Osteoblast (primary cell): ENCODE measurements at places on chromosomes 1 and 21.

DNA sequence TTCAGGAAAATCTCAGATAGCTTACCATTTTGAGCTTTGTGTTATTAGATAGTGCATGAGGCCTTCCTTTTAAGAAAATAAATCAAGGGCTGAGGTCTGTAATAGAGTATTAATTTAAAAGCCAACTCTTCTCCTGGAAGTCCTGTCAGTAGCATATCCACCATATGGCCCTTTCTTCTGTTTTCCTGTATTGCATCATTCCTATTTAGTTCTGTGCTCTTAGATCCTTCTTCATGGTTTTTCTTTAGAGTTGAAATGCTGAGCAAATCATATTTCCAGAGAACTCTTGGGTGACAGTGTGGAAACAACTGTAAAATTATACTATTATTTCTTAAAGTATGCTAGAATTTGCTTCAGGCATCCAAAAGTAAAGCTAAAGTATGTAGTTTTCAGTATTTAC is 91.7 kb downstream of the TTC3 start:
- peaks cover 80% of the 10 kb centered on the region for H3K36me3 ChIP-seq
- no peak overlapping the region for H3K4me3 ChIP-seq
- no peak overlapping the region for H3K27ac ChIP-seq
- H3K27me3 ChIP-seq: no peaks in the 10 kb centered on the region

- no peaks in the 10 kb centered on the region for H3K36me3 ChIP-seq
- no peak overlapping the region for H3K27ac ChIP-seq
- DNase-seq: peak; percentile 14
- H3K4me3 ChIP-seq: no peak overlapping the region
- H3K27me3 ChIP-seq: no peaks in the 10 kb centered on the region
Observed at GRCh38 chr1:31208361-31208945, 31.2 kb downstream of the NKAIN1 start.

GRCh38 chr1:198655459-198656121 is 16.8 kb downstream of the PTPRC start:
- DNase-seq: no peak
- H3K4me3 ChIP-seq: no peak overlapping the region
- H3K36me3 ChIP-seq: no peaks in the 10 kb centered on the region
- H3K27me3 ChIP-seq: no peaks in the 10 kb centered on the region

- H3K4me1 ChIP-seq: peaks cover 35% of the 10 kb centered on the region
- DNase-seq: no peak
- H3K4me3 ChIP-seq: no peak overlapping the region
- H3K27ac ChIP-seq: peak overlapping the region; percentile 50
- H3K27me3 ChIP-seq: no peaks in the 10 kb centered on the region
Observed at GRCh38 chr1:158038793-158039192, 45.3 kb downstream of the KIRREL1 start.

DNA sequence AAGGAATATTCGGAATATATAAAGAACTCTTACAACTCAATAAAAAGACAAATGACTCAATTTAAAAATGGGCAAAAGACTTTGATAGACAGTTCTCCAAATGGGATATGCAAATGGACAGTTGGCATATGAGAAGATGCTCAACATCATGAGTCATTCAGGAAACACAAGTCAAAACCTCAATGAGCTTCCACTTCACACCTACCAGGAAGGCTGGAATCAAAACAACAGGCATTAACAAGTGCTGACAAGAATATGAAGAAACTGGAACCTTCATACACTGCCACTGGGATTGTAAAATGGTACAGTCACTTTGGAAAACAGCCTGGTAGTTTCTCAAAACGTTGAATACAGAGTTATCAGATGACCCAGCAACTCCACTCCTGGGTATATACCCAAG is 17.2 kb downstream of the PGBD5 start:
- no peaks in the 10 kb centered on the region for H3K36me3 ChIP-seq
- H3K4me1 ChIP-seq: no peaks in the 10 kb centered on the region
- no peaks in the 10 kb centered on the region for H3K27me3 ChIP-seq
- H3K4me3 ChIP-seq: no peak overlapping the region
- DNase-seq: no peak

DNA sequence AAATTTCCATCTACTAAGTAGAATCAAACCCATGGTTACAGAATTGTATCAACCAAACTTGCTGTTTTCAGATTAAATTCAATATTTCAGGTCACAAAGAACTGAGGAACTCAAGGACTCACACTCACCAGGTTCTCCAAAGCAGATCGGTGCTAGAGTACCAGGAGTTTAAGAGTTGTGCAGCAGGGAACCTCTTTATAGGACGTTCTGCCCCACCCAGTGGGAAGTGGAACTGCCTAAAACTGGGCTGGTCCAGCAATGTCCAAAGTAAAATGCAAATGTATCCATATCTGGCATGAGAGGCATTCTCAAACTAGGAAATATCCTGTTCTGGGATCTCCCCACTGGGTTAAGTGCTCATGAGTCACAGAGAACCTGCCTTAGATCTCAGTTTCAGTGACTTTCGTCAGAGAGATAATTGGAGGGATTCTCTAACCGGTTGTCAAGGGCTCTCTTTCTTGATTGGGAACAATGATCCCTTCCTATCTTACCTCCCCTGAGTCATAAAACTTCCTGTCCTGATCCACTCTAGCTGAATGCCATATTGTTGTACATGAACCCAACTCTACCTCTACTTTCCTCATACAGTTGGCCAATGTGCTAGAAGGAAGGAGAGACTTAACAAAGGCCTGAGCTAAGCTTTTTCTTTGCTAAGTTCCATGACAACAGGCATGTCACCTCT is at the start of gene SPRR2D:
Gene SPRR2D (minus strand): TSS at position 171 of the 682 bp plus-strand sequence. CDS start 774 bp downstream, outside the sequence.
- no peaks in the 10 kb centered on the region for H3K4me1 ChIP-seq
- DNase-seq: peak; percentile 4
- H3K4me3 ChIP-seq: no peak within 1 kb of the TSS
- no peak within 1 kb of the TSS for H3K27ac ChIP-seq

DNA sequence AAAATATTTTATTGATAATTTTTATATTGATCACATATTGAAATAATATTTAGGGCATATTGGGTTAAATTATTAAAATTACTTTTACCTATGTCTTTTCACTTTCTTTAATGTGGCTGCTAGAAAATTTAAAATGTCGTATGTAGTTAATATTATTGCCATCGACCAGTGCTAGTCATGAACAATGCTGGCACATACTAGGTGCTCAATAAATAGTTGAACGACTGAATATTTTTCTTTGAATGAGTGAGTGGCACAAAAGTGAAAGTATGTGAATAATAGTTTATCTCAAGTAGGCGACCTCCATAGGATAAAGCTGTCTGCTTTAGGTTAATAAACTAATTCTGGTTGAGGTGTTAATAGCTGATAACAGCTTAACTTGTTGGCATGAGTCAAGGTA is 150.8 kb upstream of the FGGY start:
- H3K4me1 ChIP-seq: peaks cover 53% of the 10 kb centered on the region
- H3K27me3 ChIP-seq: no peaks in the 10 kb centered on the region
- H3K36me3 ChIP-seq: no peaks in the 10 kb centered on the region
- H3K4me3 ChIP-seq: peak overlapping the region; percentile 74
- peak; percentile 50 for DNase-seq

GRCh38 chr21:41098076-41098475 is 69.9 kb upstream of the BACE2 start:
- no peak overlapping the region for H3K27ac ChIP-seq
- H3K4me3 ChIP-seq: no peak overlapping the region
- no peaks in the 10 kb centered on the region for H3K27me3 ChIP-seq
- no peaks in the 10 kb centered on the region for H3K4me1 ChIP-seq
- no peak for DNase-seq
- H3K36me3 ChIP-seq: no peaks in the 10 kb centered on the region

GRCh38 chr1:91879733-91880132 is 6.2 kb downstream of the TGFBR3 start:
- H3K27me3 ChIP-seq: no peaks in the 10 kb centered on the region
- no peak overlapping the region for H3K27ac ChIP-seq
- peak; percentile 25 for DNase-seq
- no peaks in the 10 kb centered on the region for H3K36me3 ChIP-seq
- peaks cover 22% of the 10 kb centered on the region for H3K4me1 ChIP-seq
- H3K4me3 ChIP-seq: no peak overlapping the region

DNA sequence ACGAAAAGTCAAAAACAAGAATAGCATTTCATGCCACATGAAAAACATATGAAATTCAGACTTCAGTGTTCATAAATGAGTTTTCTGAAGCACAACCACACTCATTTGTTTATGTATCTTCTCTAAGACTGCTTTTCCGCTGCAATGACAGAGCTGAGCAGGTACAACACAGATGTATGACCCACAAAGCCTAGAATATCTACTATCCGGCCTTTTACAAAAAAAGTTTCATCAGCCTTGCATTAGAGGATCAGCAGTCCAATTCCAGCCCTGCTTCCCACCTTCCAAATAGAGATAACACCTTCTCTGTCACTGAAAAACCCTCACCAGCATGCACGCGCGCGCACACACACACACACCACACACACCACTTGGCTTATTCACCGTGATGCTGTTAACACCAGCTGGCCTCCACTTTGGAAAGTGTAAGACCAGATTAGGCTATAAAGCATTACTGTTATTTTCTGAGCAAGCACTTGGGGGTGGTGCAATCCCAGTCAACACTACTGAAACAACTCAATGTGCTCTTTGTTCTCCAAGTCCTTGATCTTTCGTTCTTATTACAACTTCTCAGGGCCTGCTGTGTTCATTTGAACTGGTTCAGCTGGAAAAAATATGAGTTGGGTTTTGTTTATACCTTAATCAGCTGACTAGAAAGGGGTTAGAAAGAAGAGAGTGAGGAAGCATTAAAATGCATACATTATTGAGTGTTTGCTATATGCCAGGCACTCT is 90.0 kb downstream of the GLUL start:
- H3K4me1 ChIP-seq: no peaks in the 10 kb centered on the region
- H3K27me3 ChIP-seq: no peaks in the 10 kb centered on the region
- H3K4me3 ChIP-seq: no peak overlapping the region
- H3K36me3 ChIP-seq: no peaks in the 10 kb centered on the region

DNA sequence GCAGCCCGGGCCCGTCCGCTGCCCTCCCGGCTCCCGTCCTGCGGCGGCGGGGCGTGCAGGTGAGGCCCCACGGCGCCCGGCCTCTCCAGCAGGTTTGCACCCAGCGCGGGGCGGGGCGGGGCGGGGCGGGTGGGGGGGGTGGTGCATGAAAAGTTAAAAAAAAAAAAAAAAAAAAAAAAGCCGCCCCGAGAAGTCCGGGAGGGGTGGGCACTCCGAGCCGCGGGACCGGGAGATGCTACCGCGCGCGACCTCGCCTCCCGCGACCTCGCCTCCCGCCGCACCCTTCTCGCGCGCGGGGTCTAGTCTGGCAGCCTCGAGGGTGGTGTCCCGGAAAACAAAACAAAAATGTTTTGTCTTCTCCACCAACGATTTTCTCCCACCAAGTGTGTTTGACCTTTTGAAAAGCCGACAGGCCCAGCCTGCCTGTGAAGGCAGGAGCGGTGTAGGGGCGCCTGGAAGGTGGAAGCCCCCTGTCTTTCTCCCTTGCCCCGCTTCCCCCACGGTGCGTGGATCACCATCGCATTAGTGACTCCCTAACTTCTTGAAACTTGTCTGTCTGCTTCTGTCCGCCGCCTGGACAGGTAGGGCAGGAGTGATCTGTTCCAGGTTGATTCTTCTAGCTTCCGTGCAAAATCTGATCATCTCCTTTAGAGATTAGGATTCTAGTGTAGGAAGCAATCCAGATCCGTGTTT is 569 bp downstream of the RCAN3 start:
- H3K4me3 ChIP-seq: peak overlapping the region; percentile 73
- H3K27ac ChIP-seq: no peak overlapping the region
- peaks cover 3% of the 10 kb centered on the region for H3K4me1 ChIP-seq
- peak; percentile 58 for DNase-seq

- H3K27ac ChIP-seq: no peak overlapping the region
- no peaks in the 10 kb centered on the region for H3K36me3 ChIP-seq
- no peaks in the 10 kb centered on the region for H3K4me1 ChIP-seq
- no peaks in the 10 kb centered on the region for H3K27me3 ChIP-seq
- no peak overlapping the region for H3K4me3 ChIP-seq
Observed at GRCh38 chr1:58094221-58094620, 452.3 kb downstream of the OMA1 start.

DNA sequence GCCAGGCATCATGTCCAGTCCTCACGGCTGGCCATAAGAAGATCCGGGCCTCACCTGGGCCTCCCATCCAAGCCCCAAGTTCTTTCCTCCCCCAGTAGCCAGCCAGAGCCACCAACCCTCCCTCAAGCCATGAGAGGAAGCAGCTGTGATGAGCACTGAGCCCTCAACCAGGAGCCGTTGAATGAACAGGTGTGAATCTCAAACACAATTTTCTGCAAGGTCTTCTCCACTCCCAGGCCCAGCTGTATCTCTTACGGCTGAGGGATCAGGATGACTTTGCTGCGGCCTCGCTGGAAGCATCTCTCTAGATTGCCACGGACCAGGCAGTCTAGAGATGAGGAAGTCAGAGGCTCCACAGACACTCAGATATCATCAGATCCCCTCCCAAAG is 9.8 kb upstream of the CLDN14 start:
- no peaks in the 10 kb centered on the region for H3K36me3 ChIP-seq
- no peak overlapping the region for H3K4me3 ChIP-seq
- no peaks in the 10 kb centered on the region for H3K4me1 ChIP-seq
- DNase-seq: no peak
- H3K27me3 ChIP-seq: no peaks in the 10 kb centered on the region

DNA sequence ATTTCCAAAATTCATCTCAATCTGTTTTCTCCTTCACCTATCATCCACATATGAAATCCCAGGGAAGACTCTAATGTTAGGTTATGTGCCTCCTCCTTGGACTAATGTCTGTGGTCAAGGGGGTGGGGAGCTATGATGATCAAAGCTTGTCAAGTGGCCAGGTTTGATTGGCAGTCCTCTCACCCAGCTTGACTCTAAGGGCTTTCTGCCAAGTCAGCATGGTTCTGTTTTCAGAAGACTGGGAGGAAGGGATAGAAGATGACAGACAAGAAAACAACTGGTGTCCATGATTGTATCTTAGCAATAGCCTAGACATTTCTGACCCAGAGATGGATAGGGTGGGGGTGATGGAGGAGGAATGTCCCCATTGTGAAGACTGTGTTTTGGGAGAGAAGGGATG is 9.1 kb upstream of the THEM5 start:
- H3K4me3 ChIP-seq: no peak overlapping the region
- no peaks in the 10 kb centered on the region for H3K4me1 ChIP-seq
- peaks cover 5% of the 10 kb centered on the region for H3K27me3 ChIP-seq
- no peaks in the 10 kb centered on the region for H3K36me3 ChIP-seq
- peak; percentile 27 for DNase-seq

- no peak for DNase-seq
- no peak overlapping the region for H3K4me3 ChIP-seq
- no peaks in the 10 kb centered on the region for H3K4me1 ChIP-seq
- no peaks in the 10 kb centered on the region for H3K36me3 ChIP-seq
- peaks cover 3% of the 10 kb centered on the region for H3K27me3 ChIP-seq
- H3K27ac ChIP-seq: no peak overlapping the region
Observed at GRCh38 chr1:114986286-114986685, 43.3 kb upstream of the TSHB start.

DNA sequence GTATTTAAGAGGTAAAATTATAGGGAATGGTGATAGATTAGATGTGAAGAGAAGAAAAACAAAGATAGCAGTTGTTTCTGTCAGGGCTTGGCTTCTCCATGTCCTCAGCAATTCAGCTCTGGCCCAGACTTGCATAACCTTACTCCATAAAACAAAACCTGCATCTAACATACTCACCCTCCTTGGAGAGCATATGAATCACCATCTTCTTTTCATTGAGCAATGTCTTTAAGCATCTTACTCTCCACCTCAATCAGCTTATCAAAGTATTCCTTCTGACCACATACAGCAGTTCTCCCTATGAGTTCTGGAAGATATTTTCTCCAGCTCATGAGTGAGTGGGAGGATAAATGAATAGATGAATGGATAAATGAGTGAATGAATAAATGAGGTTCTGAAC is 49.0 kb downstream of the RAB3B start:
- H3K36me3 ChIP-seq: peaks cover 10% of the 10 kb centered on the region
- DNase-seq: no peak
- H3K27ac ChIP-seq: no peak overlapping the region
- no peaks in the 10 kb centered on the region for H3K27me3 ChIP-seq
